LoVo (cell line): ENCODE measurements at places on chromosomes 3 and 15.

DNA sequence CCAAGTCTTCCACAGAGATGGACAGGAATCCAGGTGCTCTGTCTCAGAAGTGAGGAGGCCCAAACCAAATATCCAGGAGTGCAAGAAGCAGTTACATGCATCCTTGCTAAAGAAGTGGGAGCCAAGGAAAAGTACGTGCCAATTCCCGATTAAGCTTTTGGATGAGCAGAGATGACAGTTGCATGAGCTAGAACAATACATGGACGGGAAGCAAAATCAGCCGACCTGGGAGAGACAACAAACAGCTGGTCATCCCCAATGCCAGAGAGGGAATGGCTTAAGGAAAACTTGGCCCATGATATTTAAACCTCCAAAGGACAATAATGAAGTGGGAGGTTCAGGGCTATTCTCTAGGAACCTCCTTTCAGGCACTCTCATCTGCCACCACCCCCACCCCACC, 86.0 kb upstream of the ABHD17C start:
- no peak for DNase-seq

DNA sequence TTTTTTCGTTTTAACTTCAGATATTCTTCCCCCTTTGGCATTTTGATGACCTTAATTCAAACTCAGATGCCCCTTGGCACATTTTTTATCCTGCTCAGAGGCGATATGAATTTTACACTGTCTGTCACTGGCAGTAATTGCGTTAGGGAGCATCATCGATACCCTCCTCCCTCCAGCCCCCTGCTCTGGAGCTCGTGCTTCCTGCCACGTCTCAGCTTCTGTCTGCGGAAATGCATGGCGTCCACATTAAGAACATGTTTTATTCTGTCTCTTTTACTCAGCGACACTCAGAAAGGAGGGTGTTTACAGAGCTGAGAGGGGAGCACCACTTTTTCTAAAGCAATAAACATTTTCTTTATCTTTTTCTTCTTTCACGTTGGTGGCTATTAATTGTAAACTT, 254.2 kb downstream of the EBLN2 start:
- no peak for DNase-seq

DNA sequence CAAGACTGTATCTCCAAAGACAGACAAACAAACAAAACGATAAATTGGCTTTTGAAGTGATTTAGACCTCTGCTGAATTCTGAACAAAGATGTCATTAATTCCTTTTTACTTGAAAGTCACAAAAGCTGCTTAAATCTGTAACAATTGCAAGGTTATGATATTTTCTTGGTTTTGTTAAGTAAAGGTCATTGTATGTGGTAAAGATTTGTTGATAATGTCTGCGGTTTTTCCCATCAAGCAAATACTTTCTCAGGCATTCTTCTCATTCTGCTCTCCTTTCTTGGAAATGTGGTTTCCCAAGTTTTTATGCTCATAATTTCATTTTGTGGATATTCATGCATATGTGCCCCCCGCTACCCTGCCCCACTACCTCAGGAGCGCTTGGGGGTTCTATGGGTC, 116.5 kb downstream of the SLMAP start:
- DNase-seq = no peak

DNA sequence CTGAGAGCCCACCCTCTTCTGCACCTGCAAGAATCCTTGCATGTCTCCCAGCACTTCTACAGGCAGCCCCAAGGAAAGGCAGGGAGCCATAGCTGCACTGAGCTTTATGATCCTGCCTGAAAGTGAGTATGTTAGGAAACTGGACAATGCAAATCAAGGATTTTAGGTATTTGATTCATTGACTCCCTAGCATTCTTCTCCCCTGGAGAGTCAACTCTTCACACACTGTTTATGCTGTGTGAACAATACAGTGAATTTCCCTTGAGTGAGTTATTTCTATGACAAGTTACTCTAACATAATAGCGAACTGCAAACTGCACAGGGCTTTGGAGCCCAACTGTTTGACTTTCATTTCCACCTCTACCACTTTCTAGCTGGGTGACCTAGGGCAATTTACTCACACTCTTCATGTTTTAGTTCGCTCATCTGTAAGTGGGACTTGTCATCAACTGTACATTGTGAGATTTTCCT, 96.0 kb upstream of the PHLDB2 start:
- DNase-seq = no peak

- no peak for DNase-seq
Measured at GRCh38 chr3:14418296-14419250, 16.2 kb downstream of the SLC6A6 start.

GRCh38 chr3:72114773-72115172, 329.8 kb upstream of the PROK2 start:
- no peak for DNase-seq

GRCh38 chr3:46868287-46868686, 5.0 kb upstream of the MYL3 start:
- DNase-seq = no peak

DNA sequence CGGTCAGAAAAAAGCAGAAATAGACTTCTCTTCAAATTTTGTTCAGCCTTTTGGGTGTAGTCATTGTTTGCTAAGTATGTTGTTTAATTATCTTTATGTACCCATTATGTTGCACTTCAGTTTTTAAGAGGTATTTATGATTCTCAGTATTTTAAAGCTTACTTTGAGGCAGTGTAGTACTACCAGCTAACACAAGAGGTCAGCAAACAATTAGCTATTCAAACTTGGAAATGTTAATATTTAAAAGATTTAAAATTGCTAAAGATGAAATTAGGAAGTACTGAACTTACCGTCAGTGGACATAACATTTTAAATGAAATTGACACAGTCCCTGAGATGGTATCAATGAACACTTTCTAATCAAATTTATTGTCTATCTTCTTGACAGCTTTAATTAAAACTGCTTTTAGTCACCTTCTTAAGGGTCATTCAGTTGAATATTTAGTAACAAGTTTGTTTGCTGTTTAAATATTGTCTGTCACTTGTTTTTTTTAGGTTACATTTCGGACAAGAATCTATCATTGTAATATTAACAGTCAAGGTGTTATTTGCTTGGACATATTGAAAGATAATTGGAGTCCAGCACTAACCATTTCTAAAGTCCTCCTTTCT, 28.1 kb downstream of the NKIRAS1 start:
- peak; percentile 20 for DNase-seq

- DNase-seq = no peak
Measured at GRCh38 chr3:12424635-12425319, 59.5 kb upstream of the TSEN2 start.

GRCh38 chr15:68176601-68177000, 28.5 kb downstream of the CALML4 start:
- DNase-seq = no peak

GRCh38 chr15:99476413-99477222, 89.2 kb upstream of the MEF2A start:
- no peak for DNase-seq

- DNase-seq = no peak
Measured at GRCh38 chr3:4935347-4935746, 43.9 kb upstream of the BHLHE40 start.

GRCh38 chr15:62853114-62853840, 189.3 kb upstream of the TPM1 start:
- DNase-seq = no peak

GRCh38 chr15:58522865-58523264, 91.1 kb downstream of the LIPC start:
- no peak for DNase-seq

GRCh38 chr15:100400996-100401395, 59.2 kb upstream of the ADAMTS17 start:
- no peak for DNase-seq

GRCh38 chr3:123997543-123997942, 5.6 kb upstream of the ROPN1 start:
- no peak for DNase-seq

DNA sequence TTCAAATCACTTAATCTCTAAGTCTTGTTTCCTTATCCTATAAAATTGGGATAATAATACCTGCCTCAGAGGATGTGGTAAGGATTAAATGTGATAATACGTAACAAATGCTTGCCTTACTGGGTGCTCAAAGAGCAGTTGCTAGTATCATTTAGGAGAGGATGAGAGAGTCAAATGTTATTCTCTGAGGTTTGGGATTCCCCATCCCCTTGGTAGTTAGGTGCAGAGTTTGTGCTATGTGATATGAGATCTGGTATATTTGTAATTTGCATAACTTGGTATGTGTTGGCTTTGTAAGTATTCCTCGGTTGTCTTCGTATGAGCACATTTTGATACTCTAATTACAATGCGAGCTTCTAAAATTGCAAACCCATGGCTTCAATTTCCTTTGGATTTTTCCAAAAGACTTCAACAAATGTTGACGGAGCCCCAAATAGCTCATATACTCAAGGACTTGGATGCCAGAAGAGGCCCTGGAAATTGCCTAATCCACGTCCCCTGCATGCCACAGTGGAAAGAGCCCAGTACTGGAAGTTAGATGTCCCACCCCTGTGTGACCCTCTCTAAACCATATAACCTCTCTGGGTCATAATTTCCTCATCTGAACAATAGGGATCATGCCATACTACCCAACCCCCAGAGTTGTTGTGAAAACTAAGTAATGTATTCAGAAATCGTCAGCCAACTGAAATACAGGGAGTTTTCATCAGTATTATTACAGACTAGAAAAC, 85.0 kb downstream of the FBN1 start:
- DNase-seq = no peak

GRCh38 chr3:53235545-53235944, 20.3 kb downstream of the TKT start:
- no peak for DNase-seq

DNA sequence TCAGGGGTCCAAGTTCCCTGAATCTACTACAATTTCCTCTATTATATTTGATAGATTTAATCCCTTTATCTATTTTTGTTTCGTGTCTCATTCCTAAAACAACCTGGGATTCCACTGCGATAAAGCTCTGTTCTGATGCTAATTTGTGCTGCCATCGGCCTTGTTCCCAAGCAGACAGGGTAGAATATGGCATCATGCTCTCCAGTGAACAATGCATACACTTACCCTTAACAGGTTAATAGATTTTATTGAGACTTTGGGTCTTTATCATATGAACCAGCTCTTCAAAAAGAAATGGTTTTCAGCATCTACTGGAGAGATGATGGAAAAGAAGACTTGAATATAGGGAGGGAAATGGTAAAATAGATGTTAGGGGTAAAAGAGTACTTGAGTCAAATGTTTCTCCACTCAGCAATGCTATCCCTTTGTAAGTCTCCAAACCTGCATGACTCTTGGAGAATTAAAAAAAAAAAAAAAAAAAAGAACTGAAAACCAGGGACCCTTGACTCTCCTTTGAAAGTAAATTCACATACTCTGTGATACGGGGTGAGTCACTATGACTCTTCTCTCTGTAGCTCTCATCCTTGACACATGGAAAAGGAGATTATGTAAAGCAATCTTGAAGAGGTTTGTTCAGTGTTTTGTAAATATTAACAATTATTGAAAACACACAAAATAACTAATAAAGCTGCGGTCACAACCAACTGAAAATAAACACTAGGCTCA, 268.8 kb downstream of the ZBTB20 start:
- no peak for DNase-seq

DNA sequence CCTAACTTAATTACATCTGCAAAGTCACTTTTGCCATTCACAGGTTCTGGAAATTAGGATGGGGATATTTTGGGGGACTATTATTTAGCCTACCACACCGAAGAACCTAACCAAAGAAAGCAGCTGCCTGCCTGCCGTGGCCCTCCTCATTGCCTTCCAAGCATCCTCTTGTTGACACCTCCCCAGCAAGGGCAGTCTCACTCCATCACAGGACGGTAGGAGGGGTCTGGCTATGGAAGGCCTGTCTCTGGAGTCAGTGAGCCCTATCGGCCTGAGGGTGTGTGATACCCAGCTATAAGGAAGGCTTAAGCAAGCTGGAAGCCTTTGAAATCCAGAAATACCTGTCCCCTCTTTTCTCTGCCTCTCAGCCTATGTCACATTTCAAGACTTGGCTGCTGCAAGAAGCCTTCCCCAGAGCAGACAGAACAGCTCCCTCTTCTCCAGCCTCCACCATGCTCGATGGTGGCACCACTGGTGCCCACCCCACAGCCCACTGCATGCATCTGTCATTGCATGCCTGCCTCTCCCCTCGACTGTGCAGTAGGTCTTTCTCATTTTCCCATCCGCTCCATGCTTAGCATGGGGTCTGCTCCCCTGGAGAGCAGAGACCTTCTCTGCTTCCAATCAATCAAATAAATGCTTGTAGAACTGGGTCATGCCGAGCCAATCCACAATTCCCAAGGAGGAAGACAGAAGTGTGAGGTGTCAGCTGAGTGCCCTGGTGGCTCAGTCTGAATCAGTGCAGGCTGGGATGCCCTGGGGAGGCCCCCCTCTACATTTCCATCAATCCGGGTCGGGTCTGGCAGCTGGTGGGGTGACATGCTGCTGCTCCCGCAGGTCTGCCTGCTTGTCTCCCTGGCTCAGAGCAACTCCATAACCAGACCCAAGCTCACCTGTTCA, 23.9 kb upstream of the LOXL1 start:
- DNase-seq = no peak

DNA sequence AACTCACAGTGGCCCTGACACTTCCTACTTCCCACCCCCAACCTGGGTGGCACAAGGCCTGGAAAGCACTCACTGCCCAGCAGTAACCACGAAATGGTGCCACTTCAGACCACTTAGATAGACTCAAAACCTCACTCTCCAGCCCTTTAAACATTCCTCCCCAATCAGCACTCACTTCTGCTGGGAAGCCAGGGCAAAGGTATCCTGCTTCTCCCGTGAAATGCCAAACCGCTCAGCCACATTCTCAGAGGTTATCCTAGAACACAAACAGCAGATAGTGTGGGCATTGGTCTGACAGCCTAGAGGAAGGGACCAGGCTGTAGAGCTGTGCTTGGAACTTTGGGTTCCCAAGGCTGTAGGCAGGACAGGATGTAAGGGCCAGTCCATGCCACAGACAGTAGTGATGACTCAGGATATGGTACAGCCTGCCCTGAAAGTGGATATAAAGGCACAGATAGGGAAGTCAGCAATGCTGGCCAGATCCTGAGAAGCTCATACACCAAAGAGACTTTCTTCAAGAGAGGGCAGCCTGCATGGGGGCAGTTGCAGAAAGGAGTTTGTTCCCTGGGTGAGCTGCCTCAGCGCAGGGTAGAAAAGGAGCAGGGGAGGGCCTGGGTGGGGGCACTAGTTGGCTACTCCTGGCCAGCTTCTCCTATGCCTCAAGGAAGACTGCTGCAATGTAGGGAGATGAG, 9.2 kb downstream of the ACAA1 start:
- DNase-seq = no peak

GRCh38 chr3:190716961-190717360, 145.5 kb downstream of the GMNC start:
- no peak for DNase-seq

- DNase-seq = no peak
Measured at GRCh38 chr3:43327582-43327979, 41.2 kb downstream of the SNRK start.

GRCh38 chr3:15443826-15444524, 16.6 kb downstream of the EAF1 start:
- no peak for DNase-seq

- no peak for DNase-seq
Measured at GRCh38 chr3:25679166-25679565, 14.5 kb upstream of the TOP2B start.
